ENCODE measurements at places on chromosomes 4 and X. TPM values are rescaled to one million over a fixed set of nuclear protein-coding genes. Genes with fewer than 3 reads are reported as not detected.

The RTL3 gene
- not detected for total RNA-seq

GRCh38 chr4:55635282-55635681 is 816 bp downstream of the NMU start:
- DNase-seq: no peak

- no peak for DNase-seq
Measured at GRCh38 chrX:24946369-24946768, 69.4 kb downstream of the ARX start.

GRCh38 chr4:113834298-113834697 is 72.8 kb upstream of the CAMK2D start:
- no peak for DNase-seq

DNA sequence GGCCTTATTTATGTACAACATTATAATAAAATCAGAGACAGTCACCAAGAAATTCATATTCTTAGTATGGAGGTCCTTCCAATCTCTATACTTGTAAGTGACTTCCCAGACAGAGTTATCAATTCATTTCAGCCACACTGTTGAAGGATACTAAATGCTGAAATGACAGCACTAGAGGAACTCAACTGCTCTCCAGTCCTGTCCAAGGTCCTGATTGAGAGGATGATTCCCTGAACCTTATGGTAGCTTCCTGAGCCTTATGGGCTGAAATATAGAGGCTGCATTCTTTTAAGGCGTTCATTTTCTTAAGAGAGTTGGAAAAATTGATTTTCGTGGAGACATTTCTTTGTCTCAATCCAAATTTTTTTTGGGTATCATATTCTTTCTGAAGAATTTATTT is 205.9 kb downstream of the TLL1 start:
- DNase-seq: no peak
